ENCODE measurements at places on chromosomes 2 and 18.

- peak; percentile 64 for DNase-seq
Measured at GRCh38 chr2:60958361-60958760, 59.2 kb upstream of the PEX13 start.

DNA sequence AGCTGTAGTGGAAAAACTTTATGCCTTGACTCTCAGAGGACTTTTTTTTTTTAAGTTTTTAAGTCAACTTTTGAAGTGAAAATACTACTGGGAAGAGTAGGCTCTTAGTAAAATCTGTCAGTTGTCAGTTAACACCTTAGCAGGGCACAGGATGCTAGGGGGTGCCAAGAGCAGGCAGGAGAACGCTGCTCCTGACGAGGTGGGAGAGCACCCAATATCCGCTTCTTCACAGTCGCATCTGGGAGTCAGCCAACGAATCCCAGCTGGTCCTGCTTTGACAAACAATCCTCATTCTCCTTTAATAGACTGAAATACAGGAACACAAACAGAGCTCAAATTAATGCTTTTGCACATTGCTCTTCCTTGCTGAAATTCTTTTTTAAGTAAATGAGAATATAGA, 709.5 kb upstream of the ACVR2A start:
- no peak for DNase-seq

DNA sequence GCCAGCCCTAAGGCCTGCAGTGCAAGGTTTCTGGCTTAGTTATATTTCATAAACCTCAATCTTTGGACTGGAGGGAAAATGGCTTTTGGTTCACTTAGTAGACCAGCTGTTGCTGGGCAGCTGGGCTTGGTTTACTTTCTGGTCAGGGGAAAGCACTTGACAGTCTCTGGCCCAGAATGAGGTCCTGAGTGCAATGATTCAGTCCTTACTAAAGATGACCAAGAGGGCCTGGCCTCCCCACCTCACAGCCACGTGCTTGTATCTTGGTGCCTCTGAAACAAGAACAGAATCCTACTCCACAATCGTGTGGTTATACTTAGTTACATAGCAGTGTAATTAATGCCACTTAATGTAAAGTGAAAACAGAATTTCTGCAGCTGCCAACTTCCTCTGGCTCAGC, 325.5 kb upstream of the MEIS1 start:
- no peak for DNase-seq

DNA sequence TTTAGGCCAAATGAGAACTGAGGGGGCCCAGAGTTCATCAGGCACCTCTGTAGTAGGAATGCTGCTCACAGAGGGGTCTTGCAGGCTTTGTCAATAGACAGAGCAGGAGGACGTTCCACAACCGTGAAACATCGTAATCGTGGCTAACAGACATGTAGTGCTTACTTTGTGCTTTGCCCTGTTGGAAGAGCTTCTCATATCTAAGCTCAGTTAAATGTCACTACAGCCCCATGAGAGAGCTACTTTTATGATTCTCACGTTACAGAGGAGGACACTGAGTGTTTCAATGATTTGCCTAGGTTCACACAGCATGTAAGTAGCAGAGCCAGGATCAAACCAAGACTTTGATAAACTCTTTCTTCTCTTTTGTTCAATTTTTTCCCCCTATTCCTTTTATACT, 136.6 kb downstream of the MYCN start:
- DNase-seq = no peak

DNA sequence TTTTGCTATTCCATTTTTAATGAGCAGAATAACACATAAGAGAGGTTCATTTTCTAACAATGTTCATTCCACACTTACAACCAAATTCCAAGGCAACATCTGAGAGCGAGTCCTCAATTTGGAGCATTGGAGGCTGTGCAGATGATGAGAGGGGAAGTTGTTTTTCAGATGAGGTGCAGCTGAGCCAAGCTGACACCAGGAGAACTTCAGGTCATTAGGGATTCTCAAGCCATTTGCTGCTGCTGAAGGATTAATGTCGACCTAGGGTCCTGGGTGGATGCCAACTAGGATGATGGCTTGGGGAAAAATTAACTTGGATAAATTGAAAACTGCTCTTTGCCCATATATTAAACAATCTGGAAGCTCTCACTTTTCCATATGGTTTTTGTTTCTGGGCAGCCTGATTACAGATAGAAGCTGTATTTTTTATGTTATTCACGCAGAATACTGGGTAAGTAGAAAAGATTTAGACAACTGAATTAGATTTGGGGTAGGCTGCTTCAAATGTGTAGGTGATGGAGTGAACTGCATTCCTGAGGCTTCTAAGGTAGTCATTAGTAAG, 206.4 kb upstream of the SLC39A10 start:
- DNase-seq = peak; percentile 17

GRCh38 chr2:119049968-119050704, 108.1 kb downstream of the MARCO start:
- no peak for DNase-seq

- no peak for DNase-seq
Measured at GRCh38 chr2:215428060-215428910, 7.6 kb downstream of the FN1 start.

Data from fibroblast of upper back skin (primary cell).